Activated CD8-positive, alpha-beta memory T cell treated with anti-CD3 and anti-CD28 coated beads for 1 hour (primary cell): ENCODE measurements at places on chromosomes 2 and 18.

DNA sequence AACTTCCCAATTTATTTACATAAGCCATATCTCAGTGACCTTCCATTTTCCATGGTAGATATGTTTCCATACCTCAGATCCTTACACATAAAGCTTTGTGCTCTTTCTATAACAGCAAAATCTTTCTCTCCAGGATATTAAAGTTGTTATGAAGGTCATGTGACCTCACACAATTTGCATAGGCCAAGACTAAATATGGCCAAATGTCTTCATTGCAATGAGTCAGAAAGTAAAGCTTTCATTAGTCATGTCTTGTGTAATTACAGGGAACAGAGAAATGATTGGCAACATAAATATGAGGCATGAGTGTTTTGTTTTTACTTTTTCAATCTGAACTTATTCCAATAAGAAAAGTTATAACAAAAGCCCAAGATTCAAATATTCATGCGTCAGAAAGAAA, 243.5 kb downstream of the ASXL3 start:
- no peak for DNase-seq

GRCh38 chr2:150134223-150134857, 353.1 kb downstream of the RND3 start:
- no peak for DNase-seq

- DNase-seq, result no peak
Observed at GRCh38 chr2:102317715-102318114, 6.4 kb downstream of the IL1RL1 start.

DNA sequence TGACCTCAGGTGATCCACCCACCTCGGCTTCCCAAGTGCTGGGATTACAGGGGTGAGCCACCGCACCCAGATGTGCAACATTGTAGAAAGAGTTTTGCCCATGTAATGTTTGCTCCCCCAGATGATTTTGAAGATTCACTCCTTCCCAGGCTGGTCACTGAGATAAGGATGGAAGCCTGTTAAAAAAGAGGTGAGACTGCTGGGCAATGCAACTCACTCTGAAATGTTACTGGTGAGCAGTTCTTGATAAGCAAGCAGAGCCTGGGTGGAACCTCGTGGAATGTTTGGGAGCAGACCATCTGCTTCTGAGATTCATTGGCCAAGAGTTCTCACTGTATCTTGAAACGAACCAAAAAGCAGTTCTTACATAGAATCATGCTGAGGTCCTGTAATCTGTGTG, 19.7 kb downstream of the GRP start:
- DNase-seq, result no peak

GRCh38 chr2:43055985-43056384, 170.4 kb downstream of the ZFP36L2 start:
- DNase-seq, result no peak

- no peak for DNase-seq
Observed at GRCh38 chr18:3704556-3705344, 254.8 kb downstream of the TGIF1 start.

DNA sequence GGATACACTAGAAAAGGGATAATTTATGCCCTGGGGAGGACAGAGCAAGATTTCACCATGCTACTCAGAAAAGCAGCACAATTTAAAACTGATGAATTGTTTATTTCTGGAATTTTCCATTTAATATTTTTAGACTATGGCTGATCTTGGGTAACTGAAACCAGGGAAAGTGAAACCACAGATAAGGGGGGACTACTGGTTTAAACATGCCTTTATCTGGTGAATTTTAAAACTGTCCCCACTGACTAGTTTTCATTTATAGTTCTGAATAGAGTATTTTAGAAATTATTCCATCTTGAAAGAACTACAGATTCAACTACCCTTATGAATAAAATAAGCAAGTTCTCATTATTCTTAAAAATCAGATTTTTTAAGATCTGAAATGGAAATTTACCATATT, 15.0 kb downstream of the NFU1 start:
- no peak for DNase-seq

- no peak for DNase-seq
Observed at GRCh38 chr18:48762836-48763718, 187.7 kb downstream of the SMAD7 start.

- DNase-seq, result no peak
Observed at GRCh38 chr2:219230059-219230540, 494 bp downstream of the ANKZF1 start.

DNA sequence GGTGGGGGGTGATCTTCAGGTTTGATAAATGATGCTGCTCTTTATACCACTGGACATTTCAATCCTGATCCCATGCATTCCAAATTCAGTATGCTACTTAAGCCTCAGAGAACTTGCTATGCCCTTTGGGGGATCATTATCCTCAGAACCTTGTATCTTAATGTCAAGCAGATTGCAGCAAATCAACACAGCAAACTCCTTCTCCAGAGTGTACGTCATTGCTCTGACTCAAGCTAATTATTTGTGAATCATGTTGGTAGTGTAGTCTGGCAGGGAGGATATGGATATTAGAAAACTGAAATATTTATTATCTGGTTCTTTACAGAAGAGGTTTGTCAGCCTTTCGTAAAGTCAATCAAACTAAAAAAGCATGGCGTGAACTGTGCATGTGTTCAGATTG, 562.5 kb upstream of the FAM98A start:
- DNase-seq, result no peak

- no peak for DNase-seq
Observed at GRCh38 chr2:166000401-166000800, 46.8 kb upstream of the TTC21B start.

DNA sequence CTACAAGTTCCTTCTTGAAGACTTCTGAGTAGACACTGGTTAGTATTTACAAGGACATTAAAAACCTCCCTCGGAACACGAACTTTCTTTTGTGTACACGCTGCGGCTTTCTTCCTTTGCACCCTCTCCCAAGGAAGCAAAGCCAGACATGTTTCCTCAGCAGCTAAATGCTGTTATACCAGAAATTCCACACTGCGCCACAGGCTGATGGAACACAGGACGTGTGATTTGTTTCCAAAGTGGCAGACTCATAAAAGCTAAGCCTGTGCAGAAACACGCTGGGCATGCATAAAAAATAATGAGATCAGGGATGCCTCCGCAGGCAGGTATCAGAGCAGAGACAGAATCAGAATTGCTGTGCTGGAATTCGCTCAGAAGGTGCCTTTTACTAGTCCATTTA, 73.0 kb upstream of the RGPD5 start:
- DNase-seq, result no peak

GRCh38 chr18:67590571-67591141, 74.1 kb upstream of the DSEL start:
- no peak for DNase-seq

GRCh38 chr2:68878071-68878711, 7.0 kb upstream of the BMP10 start:
- no peak for DNase-seq

GRCh38 chr2:169743549-169743948, 9.9 kb downstream of the KLHL23 start:
- no peak for DNase-seq

DNA sequence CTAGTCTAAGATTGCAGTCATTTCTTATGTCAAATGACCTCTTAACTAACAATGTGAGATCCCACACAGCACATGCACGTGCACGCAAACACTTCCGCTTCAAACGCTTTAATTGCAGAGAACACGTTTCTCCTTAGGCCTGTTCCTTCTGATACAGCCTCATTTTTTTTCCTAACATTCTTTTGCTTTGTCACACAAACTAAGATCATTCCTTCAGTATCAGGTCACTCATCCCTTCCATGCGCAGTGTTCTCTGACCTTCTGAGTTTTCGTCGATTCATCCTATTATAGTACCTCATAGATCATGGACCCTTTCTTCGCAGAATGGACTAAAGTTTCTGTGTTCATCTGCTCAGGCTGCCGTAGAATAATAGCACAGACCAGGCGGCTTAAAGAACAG, 327.1 kb upstream of the CDH19 start:
- no peak for DNase-seq

- no peak for DNase-seq
Observed at GRCh38 chr2:148726228-148726627, 81.7 kb downstream of the EPC2 start.

DNA sequence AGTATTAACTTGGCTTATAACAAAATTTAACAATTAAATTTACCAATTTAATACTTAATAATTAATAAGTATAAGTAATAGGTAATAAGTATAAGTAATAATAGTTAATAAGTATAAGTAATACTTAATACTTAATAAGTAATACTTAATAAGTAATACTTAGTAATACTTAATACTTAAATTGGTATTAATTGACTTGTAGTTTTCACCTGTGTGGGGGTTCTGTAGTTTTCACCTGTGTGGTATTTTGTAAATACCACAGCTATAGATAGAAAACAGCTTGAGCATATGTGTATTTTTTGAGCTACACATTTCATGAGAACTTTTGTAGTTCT, 55.4 kb downstream of the MAPRE2 start:
- no peak for DNase-seq

- DNase-seq, result no peak
Observed at GRCh38 chr18:477565-477964, 22.9 kb downstream of the COLEC12 start.

DNA sequence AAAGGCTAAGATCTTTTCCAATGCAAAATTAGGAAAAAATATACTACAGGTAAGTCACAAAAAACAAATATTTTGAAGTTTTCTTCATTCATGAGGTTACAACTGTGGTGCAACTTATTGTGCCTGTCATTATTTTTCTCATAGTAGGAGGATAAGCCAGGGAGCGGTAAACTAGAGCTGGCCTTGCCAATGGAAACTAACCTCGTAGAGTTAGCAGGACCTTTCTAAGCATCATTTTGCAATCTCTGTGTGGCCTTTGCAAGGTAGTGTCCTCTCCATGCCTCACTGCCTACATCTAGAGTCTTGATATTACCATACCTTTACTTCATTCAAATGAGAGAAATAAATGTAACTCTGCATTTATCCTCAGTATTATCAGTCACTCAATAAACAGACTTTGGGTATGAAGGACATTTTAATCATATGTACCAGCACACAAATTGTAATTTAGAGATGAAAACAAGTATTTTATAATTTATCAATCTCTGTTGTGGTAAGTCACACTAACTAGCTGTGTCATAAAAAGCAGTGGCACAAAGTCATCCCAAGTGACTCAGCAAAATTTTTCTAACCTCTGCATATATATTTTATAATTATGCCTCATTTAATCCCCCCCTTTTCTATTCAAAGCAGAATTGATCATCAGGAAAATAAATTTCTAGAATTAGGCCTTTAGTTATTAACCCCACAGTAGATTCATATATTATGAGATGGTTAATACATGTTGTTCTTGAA, 47.0 kb downstream of the LANCL1 start:
- no peak for DNase-seq

DNA sequence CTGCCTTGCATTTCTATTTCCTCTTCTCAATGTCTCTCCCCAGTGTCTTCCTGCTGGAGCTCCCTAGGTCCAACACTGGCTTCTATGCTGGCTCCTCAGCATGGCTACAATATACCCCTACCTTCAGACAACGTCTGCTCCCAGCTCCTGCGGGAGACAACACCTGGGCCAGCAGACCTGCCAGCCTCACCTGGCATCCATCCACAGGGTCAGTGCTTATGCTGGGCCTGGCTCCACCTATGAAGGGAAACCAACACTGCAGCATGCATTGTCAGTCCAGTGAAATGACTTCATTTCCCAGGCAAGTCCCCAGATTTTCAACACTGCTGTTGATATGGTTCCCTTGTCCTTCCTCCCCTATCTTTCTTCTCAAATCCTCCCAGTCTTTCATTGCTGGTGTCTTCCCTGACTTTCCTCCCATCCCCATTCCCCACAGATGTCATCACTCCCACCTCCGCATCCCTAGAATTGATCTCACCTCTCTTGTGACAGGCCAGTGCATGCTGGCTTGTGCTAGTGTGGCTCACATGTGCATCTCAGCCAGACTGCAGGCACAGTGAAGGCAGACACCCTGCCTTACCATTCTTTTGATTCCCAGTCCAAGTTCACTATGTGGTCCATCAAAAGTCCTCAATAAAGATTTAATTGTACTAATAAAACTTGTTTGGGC, 98.0 kb downstream of the MYO5B start:
- no peak for DNase-seq

DNA sequence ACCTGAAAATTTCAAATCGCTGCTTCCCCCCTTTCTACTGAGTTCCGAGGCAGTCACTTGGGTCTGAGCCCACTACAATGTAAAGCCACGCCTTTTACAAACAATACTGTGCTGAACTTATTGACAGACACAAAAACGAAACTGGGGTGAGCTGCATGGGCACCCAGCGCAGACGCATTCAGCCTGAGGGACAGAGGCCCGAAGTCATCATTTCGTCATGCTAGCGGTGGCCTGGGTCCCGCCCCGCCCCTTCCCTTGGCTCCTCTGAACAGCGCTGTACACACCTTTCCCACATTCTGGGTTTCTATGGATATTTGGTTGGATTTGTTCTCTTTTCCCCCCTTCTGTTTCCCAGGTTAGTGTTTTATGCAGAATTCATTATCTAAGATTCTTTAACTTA, 71.7 kb downstream of the EIPR1 start:
- DNase-seq, result no peak

- no peak for DNase-seq
Observed at GRCh38 chr2:223228871-223229270, 176.9 kb downstream of the KCNE4 start.

- no peak for DNase-seq
Observed at GRCh38 chr18:79955302-79956075, 4.0 kb upstream of the SLC66A2 start.

DNA sequence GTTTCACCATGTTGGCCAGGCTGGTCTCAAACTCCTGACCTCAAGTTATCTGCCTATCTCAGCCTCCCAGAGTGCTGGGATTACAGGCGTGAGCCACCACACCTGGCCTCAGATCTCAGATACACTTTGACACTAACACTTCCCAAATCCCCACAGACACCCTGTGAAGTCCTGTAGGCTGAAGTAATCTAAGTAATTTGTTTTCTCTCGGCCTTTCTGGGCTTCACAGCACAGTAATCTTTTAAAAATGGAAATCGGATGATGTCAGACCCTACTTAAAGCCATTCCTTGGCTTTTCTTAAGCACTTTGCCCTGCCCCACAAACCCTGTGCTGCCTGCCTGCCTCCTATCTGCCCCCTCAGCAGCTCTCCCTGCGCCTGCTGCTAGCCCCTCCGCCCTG, 16.2 kb downstream of the ATIC start:
- no peak for DNase-seq

GRCh38 chr18:77250501-77250925, 865 bp downstream of the GALR1 start:
- no peak for DNase-seq

DNA sequence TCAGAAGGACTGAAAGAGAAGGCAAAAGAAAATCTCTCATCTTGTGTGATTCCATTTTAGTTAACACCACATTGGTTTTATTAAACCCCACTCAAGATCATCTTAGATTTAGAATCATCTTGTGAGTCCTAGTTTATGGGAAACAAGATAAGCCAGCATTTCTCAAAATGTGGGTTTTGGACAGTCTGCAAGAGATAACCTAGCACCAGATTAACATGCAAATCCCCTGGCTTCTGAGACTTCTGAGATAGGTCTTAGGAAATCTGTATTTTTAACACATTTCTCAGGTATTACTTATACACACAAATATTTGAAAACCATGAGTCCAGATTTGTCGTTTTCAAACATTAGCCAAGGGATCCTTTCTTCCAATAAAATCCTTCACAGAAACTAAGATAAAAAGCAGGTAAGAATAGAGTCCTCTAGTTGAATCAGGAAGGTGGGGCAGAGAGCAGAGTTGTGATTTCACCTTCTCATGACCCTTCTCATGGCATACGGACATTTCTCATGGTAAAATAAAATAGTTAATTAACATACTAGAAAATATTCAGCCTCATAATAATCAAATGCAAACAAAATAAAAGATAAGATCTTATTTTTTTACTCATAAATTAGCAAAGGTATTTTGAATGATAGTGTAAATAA, 287.2 kb upstream of the FN1 start:
- no peak for DNase-seq

- no peak for DNase-seq
Observed at GRCh38 chr2:224937887-224938286, 104.4 kb downstream of the DOCK10 start.
